GM12892 (cell line): ENCODE measurements at places on chromosomes 2 and 18.

DNA sequence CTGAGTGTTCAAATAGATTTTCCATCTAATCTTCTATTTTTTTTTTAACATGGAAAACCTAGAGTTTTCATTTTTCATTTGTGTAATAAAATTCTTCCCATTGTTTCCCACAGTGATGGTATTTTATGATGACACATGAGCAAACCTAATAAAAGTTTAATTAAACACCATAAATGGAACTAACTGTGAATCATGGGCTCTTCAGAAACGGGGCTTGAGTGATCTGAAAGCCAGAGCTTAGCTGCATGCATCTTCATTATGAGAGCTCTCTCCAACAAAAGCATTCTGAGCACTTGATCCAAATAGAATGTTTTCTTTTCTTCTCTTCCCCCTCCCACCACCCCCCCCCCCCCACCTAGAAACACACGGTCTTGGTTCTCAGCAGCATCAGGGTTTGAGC is 82.1 kb upstream of the REV1 start:
- DNase-seq: no peak

DNA sequence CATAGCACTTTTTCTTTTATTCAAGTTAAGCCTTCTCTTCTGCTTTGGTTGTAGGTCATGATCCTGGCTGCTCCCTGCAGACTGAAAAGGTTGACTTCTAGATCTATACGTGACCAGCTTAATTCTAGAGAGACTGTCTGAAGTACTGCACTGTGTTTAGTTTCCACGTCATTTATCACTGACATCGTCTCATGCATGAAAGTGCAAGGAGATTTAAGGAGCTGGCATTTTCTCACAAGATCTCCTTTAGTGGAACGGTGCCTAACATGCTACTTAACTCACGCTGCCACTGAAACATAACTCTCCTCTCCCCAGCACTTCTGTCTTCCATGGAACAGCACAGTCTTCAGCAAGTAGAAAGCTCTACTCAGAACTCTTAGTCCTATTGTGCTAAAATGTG is 583.0 kb upstream of the KLHL29 start:
- no peak for DNase-seq

- no peak for DNase-seq
Measured at GRCh38 chr18:5456577-5457461, 87.0 kb downstream of the EPB41L3 start.

DNA sequence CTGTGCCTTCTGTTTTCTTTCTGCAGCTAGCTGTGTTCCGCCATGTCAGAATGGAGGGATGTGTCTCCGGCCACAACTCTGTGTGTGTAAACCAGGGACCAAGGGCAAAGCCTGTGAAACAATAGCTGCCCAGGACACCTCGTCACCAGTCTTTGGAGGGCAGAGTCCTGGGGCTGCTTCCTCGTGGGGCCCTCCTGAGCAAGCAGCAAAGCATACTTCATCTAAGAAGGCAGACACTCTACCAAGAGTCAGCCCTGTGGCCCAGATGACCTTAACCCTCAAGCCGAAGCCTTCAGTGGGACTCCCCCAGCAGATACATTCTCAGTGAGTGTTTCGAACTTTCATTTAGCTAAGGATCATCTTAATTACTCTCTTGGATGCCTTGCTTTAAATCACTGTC is 74.1 kb downstream of the LTBP1 start:
- DNase-seq: no peak

- DNase-seq: no peak
Measured at GRCh38 chr2:239822146-239822831, 202.9 kb downstream of the NDUFA10 start.

DNA sequence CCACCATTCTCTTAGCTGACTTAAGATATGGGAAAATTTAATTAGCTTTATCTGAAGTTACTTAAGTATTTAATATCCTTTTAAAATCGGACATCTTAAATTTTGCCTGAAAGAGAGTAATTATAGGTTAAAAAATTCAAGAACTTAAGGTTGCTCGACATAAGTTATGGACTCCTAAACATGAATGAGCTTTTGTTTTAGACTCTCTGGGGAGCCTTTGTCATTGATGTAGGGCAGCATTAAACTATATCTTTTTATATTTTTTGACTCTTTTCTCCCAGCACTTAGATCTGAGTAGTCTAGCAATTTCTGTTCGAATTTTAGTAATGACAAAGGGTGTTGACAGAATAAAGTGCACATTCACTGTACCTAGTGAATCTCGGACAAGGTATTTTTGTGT is 4.7 kb downstream of the PHLPP1 start:
- no peak for DNase-seq
